Retinal pigment epithelial cell (primary cell): ENCODE measurements at places on chromosomes 12 and 14.

- no peak for DNase-seq
Measured at GRCh38 chr14:22517117-22517720, 71.8 kb downstream of the DAD1 start.

DNA sequence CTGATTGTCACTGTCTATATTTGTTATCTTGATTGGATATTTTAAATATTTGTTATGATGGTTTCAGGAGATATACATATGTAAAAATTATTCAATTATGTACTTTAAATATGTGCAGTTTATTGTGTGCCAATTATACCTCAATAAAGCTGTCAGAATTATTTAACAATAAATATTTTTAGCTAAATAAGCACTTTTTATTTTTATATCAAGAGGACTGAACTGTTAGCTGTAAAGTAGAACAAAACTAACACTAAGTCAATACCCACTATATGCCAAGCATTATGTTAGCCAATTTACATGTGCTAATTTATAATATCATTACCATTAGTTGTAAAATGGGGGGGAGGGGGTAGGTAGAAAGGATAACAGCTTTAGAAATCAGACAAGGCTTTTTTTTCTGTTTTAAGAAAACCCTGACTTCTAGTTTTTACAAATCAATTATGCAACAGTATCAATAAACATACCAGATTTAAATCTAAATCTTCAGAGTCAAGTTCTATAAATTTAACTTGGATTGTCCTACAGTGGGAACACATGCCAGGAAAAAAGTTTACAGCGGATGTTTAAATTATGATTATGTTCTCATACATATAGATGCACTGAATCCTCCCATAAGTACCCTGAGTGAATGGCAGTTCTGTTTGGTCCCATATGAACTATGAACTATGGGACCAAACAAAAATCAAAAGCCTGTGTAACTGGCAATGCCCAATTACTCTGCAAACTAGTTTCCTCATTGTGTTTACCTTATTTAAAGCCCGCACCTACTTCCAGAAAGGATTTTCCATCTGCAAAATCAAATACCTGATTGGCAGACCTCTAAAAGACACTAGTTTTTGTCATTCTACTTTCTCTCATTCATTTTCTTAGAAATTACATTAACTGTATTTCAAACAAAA lies 2.8 kb downstream of the RALGAPA1 start:
- no peak for DNase-seq

DNA sequence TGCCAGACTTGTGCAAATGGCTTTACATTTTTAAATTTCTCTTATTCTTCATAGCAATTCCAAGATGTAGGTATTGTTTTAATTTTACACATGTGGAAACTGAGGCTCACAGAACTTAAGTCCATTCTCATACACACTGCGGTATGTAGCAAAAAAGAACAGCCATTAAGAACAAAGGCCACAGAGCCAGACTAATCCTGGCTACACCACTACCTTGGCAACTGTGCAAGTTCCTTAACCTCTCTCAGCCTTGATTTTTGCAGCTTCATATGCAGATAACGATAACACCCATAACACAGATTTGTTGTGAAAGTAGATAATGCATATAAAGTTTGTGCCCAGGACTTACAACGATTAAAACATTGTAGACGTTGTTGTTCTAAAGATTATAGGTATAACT lies 81.1 kb downstream of the ABCC9 start:
- no peak for DNase-seq

DNA sequence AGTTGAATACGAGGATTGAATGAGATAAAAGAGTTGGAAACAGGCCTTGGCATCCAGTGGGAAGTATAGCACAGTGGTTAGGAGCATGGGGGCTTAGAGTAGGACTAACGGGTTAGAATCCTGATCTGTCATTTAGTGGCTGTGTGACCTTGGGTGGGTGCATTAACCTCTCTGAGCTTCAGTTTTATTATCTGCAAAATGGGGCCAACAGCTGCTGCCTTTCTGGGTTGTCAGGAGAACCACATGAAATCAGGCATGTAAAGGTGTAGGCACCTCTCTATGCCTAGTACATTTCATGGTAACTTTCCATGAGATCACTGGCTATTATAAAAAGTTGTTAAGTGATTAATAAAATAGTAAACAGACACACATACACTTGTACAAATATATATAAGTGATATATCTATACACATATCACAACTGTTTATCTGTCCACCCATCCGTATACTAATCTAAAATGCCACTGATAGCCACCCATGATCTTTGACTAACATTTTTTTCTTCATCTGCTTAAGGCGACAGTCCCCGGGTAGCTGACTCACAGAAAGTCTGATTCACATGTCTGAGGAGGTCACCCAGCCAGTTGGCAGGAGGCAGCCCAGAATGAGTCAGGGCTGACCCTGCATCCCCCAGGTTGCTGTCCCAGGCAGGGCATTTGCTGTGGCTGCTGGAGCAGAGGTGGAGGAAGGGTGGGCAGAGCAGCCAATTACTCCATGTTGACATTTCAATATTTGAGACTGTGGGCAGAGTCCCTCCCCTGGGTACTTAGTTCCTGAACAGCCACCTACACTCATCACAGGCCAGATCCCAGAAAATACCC lies 125.6 kb upstream of the NOS1 start:
- DNase-seq: peak; percentile 58

GRCh38 chr14:75277815-75278421 lies 710 bp upstream of the FOS start:
- no peak for DNase-seq

DNA sequence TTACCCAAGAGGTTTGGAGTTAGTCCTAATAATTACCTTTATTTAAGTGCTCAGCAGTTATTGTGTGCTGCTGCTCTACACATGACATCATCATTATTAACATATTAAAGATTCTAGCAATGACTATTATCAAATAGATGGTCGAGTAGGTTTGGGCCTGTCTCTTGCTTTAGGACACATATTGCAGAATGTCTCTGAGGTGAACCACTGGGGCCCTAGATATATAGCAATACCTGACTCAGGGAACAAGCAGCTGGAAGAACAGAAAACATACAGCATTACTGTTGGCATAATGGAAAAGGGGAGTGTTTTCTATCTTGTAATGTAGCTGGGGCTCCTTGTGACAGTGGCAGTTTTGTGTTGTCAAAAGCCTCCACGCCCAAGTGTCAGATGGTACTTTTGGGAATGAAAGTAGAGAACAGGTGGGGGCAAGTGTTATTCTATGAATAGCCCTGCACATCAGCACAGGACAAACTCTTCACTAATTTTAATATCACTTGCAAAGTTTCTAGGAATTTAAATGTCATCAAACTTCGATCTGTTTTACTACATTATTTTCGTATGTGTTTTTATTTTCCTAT lies 54.6 kb downstream of the C12orf56 start:
- no peak for DNase-seq

DNA sequence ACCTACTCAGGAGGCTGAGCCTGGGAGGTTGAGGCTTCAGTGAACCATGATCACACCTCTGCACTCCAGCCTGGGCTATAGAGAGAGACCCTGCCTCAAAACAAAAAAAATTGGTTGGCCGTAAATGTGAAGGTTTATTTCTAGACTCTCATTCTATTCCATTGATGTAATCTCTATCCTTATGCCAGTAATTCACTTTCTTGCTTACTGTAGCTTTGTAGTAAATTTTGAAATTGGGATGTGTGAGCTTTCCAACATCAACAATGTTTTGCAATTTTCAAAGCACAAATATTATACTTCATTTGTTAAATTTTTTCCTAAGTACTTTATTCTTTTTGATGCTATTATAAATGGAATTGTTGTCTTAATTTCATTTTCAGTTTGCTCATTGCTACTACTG lies 24.6 kb downstream of the LIN52 start:
- DNase-seq: no peak

DNA sequence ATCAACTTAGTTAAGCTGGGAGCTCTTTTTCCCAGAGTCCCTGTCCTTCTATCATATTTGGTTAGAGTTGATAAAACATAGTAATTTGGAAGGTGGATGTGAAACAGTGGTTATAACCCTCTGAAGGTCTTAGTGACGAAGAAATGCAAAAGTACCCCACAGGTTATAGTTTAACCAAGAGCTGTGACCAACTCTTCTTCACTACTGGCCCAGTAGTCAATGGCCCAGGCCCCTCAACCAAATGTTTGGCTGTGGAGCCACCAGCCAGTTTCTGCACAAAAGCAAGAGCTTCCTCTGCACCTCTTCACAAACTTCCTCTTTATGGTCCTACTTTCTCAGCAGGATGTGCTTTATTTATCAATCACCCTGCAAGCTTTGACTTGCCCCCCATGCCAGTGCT lies 132.6 kb downstream of the BMP4 start:
- DNase-seq: no peak

- DNase-seq: no peak
Measured at GRCh38 chr12:24945845-24946244, 3.1 kb downstream of the BCAT1 start.

DNA sequence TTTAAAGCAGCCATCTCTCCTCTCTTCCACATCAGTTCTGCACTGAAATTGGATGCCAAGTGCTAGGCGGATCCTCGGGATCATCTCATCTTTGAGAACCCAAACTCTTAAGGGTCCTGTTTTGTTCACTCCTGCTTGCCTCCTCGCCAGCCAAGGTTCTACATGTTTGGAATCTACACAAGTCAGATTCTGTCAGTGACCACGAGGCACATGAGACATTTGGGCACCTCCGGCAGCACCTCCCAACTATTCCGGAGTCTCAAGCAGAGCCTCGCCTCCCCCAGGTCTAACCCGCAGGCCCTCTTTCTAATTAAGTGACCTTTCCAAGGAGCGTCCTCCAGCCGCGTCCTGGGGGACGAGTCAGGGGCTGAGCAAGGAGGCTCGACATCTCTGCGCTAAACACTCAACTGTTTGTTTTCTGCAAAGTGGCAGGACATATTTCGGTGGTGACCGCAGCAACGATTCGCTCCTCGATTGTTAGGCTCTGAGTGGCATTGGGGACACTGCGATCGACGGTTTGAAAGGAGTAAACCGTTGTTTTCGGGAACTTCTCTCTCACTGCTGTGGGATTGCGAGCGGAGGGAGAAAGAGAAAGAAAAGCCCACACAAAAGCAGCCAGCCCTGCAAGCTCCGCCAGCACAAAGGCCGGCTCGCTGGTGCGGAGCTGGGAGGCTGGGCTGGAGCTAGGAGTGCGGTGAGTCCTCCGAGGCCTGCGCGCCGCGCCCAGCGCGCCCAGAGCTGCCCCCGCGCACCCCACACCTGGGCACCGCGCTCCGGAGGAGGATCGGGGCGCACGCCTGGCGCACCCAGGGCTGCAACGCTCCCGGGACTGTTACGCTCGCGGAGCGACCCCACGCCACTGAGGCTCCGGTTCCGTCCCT lies 640 bp downstream of the ARMH4 start:
- no peak for DNase-seq

GRCh38 chr14:69848903-69849391 lies 30.3 kb upstream of the SMOC1 start:
- DNase-seq: no peak

DNA sequence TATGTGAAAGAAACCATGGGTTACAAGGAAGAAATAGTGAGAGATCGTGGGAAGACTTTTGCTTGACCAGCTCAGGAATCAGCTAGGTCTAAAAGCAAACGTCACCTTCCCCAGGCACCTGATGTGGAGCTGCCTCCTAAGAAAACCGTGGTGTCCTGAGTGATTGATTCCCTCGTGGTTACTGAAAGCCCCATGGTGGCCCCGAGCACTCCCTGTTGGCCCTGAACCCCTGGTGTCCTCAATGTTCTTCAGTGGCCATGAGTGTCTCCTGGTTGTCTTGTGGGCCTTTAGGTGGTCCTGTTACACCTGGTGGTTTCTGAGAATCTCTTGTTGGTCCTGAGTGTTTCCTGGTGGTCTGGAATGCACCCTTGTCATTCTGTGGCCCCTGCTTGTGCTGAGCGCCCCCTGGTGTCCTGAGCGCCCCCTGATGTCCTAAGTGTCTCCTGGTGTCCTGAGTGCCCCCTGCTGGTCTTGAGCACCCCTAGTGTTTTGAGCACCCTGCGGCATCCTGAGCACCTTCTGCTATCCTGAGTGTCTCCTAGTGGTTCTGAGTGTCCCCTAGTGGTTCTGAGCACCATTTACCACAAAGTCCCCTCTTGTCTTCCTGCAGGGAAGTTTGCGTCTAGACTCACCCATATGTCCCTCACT lies 518.7 kb downstream of the TMEM121 start:
- DNase-seq: no peak

DNA sequence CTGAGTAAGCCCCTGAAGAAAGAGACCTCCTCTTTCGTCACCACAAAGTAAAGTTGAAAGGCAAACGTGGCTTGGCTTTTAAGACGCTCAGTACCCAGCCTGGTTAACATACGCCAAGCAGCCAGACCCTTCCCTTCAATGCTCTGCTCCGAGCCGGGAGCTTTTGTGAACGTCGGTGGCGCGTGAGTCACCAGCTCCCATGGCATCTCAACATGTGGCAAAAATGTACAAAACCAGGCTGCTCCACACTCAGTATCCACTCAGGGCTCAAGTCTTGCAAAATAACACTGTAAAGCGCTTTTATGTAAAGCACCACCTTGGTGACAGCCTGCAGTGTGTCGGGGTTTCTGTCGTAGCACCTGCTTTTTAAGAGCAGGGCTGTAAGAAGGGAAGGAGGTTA lies 89.0 kb downstream of the SETD3 start:
- no peak for DNase-seq

GRCh38 chr12:14810953-14811483 lies 3.0 kb downstream of the SMCO3 start:
- no peak for DNase-seq

DNA sequence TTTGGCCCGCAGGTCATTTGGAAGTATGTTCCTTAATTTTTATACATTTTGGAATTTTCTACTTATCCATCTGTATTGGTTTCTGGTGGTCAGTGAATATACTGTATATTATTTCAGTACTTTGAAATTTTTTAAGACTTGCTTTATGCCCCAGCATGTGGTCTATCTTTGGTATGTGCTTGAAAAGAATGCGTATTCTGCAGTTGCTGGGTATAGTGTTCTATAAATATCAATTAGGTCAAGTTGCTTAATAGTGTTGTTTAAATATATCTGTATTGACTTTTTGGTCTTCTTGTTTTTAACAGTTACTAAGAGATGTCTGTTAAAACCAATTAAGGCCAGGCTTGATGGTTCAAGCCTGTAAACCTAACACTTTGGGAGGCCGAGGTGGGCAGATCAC lies 21.7 kb upstream of the SIX1 start:
- DNase-seq: no peak

GRCh38 chr12:52243259-52243855 lies 10.3 kb downstream of the KRT7 start:
- no peak for DNase-seq

- no peak for DNase-seq
Measured at GRCh38 chr14:28779456-28779855, 12.9 kb downstream of the FOXG1 start.

GRCh38 chr14:83006121-83006670 lies 1472.5 kb upstream of the SEL1L start:
- no peak for DNase-seq

DNA sequence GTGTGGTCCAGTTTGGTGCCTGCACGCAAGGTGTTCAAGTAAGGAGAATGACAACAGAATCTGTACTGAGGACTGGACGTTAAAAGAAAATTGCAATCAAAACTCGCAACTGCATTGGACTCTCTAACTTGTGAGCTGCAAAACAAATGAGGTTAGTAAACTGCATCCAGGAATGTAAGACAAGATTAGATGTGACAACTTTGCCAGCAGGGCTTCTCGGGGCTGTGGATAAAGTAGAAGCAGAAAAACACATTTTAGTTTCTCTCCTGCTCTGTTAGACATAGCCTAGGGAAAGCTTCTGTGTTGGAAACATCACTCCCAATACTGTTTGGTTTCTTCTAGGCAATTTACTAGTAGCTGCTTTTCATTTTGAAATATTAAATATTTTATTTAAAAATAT lies 338.2 kb upstream of the NAV3 start:
- no peak for DNase-seq

- no peak for DNase-seq
Measured at GRCh38 chr12:89781156-89781555, 72.5 kb upstream of the ATP2B1 start.
